ENCODE measurements at places on chromosomes 12 and 14.

GRCh38 chr12:4943938-4944284, 34.2 kb downstream of the KCNA1 start:
- no peak for DNase-seq

- DNase-seq = no peak
These were observed 56.9 kb downstream of the SCAF11 start for GRCh38 chr12:45933504-45933903.

- no peak for DNase-seq
These were observed 777 bp downstream of the ZFP36L1 start for GRCh38 chr14:68791902-68792677.

- DNase-seq = no peak
These were observed 39.9 kb downstream of the MMAB start for GRCh38 chr12:109533487-109533740.

GRCh38 chr12:13573698-13574321, 377.3 kb downstream of the EMP1 start:
- no peak for DNase-seq

DNA sequence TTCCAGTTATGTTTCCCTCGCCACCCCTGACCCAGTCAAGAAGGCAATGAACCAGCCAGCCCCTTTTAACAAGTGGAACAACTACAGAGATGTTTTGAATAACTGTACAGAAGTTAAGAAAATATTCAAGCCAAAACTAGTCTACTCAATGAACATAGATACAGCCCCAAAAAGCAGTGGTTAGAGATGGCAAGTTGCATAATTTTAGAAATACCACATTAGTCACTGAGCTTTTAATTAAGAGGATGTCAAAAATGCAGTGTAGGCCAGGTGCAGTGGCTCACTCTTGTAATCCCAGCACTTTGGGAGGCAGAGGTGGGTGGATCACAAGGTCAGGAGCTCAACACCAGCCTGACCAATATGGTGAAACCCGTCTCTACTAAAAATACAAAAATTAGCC, 27.2 kb downstream of the PROX2 start:
- no peak for DNase-seq

DNA sequence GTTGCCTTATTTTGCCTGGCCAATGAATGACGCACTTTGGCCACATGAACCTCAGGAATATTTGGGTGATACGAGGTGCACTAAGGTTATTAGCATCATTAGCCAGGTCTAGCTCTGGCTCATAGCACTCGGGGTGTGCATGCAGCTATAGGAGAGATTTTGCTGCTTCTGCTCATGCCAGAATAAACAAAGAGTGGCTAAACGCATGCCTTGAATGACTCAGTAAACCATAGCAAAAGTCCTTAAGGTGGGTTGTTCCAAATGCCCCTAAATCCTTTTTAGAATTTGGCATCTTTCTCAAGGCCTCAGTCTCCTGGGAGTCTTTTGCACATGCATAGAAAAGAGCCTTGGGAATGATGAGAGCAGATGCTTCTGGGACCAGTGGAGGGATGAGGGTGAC, 343.7 kb upstream of the FKBP4 start:
- no peak for DNase-seq

DNA sequence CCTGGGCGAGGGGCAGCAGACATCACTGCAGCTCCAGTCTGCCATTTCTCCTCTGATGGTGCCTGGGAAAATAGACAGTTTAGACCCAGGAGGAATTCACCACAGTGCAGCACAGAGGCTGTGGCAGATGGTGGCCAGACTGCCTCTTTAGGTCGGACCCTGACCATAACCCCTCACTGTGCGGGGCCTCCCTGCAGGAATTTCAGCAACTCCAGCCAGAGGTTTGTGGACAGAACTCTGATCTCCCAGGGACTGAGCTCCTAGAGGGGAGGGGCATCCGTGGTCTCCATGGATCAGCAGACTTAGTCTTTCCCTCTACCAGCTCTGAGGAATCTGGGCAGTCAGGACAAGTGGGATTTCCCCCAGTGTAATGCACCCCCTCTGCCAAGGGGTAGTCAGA, 106.5 kb downstream of the ZC3H14 start:
- no peak for DNase-seq

GRCh38 chr12:52648012-52648550, 3.9 kb downstream of the KRT2 start:
- no peak for DNase-seq

DNA sequence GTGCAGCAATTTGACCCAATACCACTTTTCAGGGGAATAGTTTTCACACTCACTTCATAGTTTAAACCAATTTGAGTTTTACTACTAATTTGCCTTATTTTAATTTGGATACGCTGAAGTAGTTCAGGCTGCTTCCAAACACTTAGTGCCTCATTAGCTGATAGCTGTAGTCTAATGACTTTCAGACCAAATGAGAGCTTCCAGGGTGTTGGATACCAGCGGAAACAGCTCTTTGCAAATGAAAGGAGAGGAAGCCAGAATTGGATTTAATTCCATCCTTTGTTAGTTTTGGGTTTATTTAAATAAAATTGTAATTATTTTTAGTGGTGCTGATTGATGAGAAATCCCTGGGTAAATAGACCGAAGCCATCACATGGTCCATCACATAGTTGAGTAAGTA, 158.3 kb upstream of the SEL1L start:
- DNase-seq = no peak

GRCh38 chr14:59919570-59920377, at the start of gene LRRC9:
LRRC9 (plus strand) TSS chr14:59920144.
- DNase-seq = no peak
